ENCODE measurements at places on chromosomes 11 and 22.

GRCh38 chr11:1983601-1983961 lies 14.1 kb downstream of the H19 start:
- no peak for DNase-seq

- no peak for DNase-seq
These were observed 6.3 kb upstream of the ZC3H12C start for GRCh38 chr11:110086892-110087309.

DNA sequence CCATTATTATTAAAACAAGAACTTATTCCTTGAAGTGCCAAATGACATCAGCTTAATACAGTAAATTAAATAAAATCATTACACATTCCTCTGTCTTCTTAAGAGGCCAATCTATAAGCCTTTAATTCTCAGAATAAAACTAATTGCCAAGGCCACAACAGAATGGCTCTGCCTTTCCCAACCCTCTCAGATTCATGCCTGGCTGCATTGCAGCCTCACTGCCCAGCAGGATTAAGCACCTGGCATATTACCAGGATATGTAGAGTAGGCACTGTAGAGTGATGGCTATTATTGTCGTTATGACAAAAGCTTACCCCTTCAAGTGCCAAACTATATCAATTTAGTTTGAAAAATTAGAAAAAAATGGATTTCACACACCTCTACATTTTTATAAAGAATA lies 9.4 kb upstream of the CALCA start:
- no peak for DNase-seq

DNA sequence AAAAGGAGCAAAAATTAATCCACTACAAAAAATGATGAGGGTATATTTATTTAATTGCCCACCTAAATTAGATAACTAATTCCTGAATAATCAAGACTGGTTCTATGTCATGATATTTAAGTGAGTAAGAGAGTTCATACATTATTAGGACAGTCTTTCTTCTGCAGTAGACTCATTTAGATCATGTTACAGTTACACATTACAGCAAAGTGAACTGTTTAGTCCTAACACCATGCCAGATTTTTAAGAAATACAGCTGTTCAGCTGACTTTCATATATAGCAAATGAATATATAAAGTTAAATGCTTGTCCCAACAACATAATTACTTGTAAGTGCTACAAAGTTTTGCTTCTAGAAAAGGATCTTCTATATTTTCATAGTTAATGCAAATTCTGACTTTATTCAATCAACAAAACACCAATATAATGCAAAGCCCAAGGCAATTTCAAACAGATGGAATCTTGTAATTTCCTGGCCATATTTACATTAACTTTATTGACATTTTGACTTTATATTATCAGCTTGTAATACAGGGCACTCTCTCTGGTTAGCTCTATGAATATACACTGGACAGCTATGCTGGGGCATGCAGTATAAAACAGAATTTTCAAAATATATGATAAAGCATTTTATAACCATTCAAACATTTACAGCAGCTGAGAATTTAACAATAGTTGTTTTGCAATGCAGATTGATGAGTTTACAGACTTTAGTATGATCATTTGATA lies 45.7 kb upstream of the TP53AIP1 start:
- no peak for DNase-seq

DNA sequence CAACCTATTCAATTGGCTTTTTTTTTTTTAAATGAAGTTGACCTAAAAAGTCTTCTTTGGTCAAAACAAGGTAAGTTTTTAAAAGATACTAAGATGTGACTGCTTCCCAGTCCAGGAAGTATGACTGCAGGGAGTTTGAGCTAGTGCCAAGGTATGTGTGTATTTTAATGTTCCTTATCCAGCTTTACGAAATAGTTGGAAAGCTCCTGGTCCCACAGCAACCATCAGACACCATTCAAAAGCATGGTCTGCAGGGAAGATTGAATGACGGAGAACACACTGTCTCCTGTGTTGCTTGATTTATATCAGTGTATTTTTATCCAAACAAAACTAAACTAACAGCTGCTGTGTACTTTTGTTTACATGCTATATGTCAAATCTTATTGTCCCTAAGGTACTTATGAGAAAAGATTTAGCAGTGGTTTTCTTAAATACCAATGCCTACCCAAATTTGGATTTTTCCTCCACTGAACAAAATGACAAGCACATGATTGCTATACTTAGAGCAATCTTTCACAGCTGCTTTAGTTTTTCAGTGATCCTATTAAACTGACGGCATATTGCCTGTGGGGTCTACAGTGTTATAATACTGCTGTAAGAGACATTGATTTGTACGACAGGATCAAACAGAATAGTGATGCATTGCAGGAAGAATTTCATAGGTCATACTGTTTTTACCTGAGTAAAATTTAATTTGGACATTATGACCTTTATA lies 122.9 kb downstream of the DCDC1 start:
- DNase-seq: no peak

GRCh38 chr11:24872186-24872585 lies 375.3 kb downstream of the LUZP2 start:
- DNase-seq: no peak

- DNase-seq: no peak
These were observed 452.3 kb downstream of the RAB38 start for GRCh38 chr11:87722756-87723565.

- DNase-seq: no peak
These were observed 9.1 kb upstream of the FLI1 start for GRCh38 chr11:128684549-128685401.

DNA sequence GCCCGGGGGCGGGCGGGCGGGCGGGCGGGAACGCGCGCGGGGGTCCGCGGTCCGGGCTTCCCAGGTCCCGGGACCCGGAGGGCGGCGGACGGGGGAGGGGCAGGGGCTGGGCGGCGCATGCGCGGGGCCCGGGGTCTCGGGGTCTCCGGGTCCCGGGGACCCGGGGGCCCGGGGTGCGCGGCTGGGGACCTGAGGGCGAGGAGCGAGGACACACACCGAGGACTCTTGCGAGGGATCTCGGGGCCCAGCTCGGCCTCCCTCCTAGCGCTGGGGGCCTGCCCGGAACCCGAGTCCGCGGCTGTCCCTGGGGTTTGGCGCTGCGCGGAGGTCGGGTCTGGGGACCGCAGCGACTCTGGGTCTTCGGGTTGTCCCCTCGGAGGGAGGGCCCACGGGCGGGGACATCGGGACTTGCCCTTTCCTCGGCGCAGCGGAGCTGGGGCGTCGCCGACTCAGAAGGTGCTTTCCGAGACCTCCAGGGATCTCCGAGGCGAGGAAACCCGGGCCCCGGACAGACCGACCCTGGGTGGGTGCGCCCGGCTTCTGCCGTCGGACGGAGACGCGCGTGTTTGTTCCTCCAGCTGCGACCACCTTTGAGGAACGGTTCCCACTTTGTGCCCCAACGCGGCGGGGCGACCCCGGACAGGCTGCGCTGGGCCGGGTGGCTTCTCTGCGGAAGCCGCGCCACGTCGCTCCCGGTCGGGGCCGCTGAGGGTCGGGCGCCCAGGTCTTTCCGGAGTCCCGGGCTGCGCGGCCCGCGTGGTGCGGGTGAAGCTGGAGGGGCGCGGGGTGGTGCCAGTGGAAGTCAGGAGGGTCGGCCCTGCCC lies 540 bp downstream of the PPARA start:
- DNase-seq: peak; percentile 49

DNA sequence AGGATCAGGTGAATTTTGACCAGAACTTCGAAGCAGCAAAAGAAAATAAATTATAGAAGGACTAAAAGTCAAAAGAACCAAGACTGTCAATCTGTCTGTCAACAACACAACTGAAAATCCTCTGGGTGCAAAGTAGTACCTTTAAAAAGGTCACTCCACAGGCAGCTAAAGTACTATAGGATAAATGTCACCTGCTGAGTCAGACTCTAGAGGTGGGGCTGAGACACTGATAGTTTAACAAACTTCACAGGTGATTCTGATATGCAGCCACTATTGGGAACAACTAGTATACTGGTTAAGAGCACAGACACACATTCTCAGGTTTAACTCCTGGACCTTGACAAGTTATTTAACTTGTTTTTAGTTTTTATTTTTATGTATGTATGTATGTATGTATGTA lies 107.3 kb downstream of the FCHSD2 start:
- no peak for DNase-seq

- no peak for DNase-seq
These were observed 66.1 kb downstream of the ARL14EP start for GRCh38 chr11:30388957-30389356.

- DNase-seq: peak; percentile 58
These were observed 5.0 kb downstream of the DGKZ start for GRCh38 chr11:46352063-46352841.

DNA sequence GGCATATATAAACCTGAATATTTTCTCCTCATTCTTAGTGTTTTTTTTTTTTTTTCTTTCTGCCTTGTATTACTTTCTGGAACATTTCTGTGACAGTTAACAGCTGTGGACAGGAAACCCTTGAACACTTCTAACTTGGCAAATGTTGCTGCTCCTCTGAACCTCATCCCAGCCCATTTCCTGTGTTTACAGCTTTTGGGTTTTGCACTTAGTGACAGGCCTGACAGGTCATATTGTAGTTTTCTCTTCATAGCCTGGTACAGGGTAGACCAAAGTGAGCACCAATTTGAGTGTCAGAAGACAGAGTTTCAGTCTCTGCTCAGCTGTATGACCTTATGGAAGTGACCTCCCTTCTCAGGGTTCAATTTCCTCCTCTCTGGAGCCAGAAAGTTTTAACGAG lies 91.6 kb downstream of the STIM1 start:
- peak; percentile 11 for DNase-seq

DNA sequence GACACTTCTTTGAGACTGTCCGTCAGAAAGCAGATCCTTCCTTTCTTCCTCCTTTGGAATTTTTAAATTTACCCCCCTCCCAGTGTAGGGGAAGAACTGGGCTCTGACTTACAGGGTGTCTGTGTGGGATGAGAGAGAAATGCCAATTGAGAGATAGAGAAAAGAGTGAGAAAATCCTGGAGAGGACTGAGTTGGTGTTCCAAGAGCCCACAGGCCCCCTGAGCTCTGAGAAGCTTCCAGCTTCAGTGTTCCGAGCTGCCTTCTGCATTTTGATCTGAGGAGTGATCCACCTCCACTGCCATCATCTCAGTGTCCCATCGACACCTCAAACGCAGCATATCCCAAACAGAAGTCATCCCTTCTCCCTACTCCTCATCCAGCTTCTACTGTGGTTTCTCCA lies 70.7 kb upstream of the GRK3 start:
- DNase-seq: no peak

GRCh38 chr22:48236261-48236660 lies 1473.8 kb downstream of the TBC1D22A start:
- no peak for DNase-seq

DNA sequence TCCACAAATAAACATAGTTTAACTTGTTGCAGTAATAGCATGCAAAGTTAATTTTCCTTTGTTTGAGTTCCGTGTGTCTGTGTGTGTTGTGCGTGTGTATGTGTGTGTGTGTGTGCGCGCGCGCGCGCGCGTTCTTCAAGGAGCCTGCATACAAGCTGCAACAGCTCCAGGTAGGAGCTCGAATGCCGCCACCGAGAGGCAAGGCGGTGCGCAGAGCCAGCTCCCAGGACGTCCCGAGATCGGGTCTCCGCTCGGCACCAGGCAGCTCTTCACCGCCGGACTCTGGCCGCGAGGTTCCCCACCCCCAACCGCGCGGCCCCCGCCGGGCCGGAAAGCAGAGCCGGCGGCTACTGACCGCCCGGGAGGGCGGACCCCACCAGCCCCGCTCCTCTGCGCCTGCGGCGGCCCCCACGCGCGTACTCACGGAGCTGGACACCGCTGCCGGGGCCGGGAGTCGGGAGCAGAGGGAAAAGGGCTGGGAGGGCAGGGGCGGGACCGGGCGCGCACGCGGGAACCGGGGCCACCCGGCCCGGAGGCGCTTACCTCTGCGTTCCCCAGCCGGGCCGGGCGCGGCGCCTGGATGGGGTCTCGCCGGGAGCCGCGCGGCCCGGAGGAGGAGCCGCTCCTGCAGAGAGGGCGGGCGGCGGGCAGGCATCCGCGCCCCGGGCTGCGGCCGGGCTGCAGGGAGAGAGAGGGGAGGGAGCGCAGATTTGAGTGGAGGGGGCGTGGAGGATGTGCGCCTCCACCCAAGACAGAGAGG lies 40.4 kb upstream of the AKIP1 start:
- no peak for DNase-seq

- DNase-seq: no peak
These were observed 8.3 kb downstream of the WT1 start for GRCh38 chr11:32426819-32427615.

- no peak for DNase-seq
These were observed 63.4 kb downstream of the MYO7A start for GRCh38 chr11:77191429-77191822.

GRCh38 chr11:73862986-73863385 lies 13.7 kb downstream of the COA4 start:
- no peak for DNase-seq

- DNase-seq: no peak
These were observed 138.3 kb downstream of the CADM1 start for GRCh38 chr11:115365907-115366306.

- no peak for DNase-seq
These were observed 125.5 kb downstream of the SIK3 start for GRCh38 chr11:116972691-116973090.

DNA sequence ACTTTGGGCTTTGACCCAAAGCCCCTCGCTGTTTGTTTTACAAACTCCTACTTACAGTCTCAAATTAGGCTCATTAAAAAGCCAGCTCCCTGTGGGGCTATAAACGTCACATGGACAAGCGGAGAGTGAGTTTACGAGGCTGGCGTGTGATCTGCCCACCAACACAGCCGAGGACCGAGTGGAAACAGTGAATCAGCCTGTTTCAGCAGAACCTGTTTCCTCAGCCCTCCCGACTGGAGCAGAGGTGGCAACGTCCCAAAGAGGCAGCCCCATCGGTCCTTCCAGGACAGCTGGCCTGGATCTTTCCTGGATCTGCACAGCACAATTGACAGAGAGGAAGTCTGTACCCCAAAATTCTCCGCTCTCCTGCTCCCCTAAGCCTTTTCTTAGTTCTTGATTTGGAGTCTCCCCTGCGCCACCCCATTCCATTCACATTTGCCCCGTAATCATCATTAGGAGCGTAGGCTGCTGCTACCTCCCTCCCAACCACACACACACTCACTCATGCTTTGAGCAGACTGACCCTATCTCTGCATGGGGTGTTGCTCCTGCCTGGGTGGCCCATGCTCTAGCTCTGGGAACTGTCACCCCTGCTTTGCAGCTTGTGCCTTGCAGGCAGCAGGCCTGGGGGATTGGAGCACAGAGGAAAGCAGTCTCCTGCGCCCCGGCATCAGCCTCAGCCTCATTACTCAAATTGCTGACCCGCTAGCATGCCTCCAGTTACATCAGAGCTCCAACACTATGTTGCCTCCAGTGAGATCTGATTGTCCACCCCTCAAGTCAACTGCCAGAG lies 117.8 kb downstream of the NAT10 start:
- no peak for DNase-seq

GRCh38 chr11:119533921-119534736 lies 111.2 kb upstream of the THY1 start:
- DNase-seq: peak; percentile 39

DNA sequence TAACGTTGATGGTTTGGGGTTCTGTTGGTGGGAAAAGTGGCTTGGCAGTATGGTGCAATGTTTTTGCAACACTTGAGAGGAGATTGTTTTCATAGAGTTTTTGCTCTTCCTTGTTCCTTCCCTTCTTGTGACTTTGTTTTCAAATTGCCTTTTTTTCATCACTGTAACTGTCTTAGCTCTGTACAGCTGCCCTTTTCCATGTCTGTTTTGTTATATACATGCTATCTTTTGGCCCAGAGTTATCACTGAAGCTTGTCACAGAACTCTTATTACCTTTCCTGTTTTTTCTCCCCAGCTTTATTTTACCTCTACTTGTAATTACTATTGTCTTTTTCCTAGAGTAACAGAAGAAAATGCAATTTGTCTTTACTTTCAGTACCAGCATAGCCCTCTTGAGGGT lies 154.1 kb downstream of the DDX10 start:
- no peak for DNase-seq

GRCh38 chr11:15615398-15616096 lies 500.8 kb downstream of the INSC start:
- no peak for DNase-seq

- no peak for DNase-seq
These were observed 66.4 kb upstream of the OLFML1 start for GRCh38 chr11:7418906-7419305.
